ENCODE measurements at places on chromosomes 12 and 14.
A peak's percentile ranks its signal among the peaks of the same experiment; 100 is the strongest.

- DNase-seq = no peak
These were observed 41.6 kb downstream of the DUSP16 start for GRCh38 chr12:12521044-12521485.

DNA sequence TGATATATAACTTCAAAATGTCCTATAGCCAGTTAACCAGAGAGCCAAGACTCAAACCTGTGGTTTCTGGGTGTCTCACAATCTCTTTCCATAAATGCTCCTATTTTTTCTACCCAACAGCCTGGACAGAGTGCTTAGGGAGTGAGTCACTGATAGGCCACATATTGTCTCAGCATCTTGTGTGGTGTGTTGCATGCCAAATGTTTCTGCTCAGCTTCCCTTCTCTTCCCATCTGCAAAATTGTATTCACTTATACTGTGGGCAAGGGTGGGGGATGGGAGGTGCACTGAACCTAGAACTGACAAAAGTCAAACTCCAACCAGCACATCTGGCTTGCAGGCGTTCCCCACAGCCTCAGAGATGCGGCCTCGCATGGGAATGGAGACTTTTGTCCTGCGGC is 123.3 kb downstream of the KCNA5 start:
- no peak for DNase-seq

- no peak for DNase-seq
These were observed 150.9 kb downstream of the MED13L start for GRCh38 chr12:116126610-116127009.

DNA sequence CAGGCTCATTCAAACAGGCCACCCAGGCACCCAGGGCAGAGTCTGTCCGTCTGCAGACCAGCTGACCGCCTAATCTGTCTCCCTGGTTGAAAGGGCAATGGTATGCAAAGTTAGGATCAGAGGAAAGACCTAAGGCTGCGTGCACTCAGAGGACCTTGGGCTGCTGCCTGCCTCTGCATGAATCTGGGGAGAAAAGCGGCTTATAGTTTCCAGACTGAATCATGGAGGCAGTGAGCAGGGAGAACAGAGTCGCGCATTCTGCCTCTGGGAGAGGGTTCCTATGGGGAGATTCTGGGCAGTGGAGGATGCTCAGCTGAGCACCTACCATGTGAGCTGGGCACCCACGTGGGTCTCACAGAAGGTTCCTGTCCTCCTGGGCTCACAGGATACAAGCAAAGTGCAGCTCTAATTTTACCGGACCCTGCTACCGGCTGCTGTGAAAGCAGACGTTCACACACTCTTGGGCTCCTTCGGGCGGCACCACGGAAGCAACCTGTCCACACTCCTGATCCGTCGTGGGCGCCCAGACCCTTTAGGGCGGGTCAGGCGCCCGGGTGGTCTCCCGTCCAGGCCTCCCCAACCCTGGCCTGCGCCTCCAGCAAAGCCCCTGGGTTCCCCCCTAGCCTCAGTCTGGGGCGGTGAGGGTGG is 772 bp downstream of the SCARB1 start:
- peak; percentile 48 for DNase-seq

- DNase-seq = peak; percentile 74
These were observed 21.0 kb upstream of the PSMC1 start for GRCh38 chr14:90235179-90235976.

- no peak for DNase-seq
These were observed 233.5 kb downstream of the EFCAB11 start for GRCh38 chr14:89720741-89721729.

DNA sequence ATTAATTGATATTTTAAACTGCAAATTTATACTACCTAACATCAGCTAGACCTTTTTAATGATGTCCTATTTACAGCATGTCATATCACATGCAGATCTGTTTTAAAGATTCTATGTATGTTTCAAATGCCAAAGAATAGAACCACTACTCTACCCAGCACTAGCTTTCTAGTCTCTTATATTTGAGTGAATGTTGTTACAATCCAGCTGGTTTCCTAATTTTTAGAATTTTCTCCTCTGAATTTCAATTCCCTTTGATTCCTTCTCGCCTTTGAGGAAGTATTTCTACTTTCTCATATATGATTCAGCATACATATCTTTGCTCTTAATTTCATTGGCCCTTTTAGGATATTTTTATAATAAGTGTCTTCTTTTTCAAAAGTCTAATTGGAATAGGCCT is 841.9 kb downstream of the TMTC2 start:
- no peak for DNase-seq

GRCh38 chr14:46381674-46382073 is 269.9 kb downstream of the RPL10L start:
- no peak for DNase-seq

GRCh38 chr12:73083736-73084135 is 811.6 kb downstream of the TRHDE start:
- no peak for DNase-seq

- no peak for DNase-seq
These were observed 245.7 kb downstream of the KCNC2 start for GRCh38 chr12:74963867-74964331.

DNA sequence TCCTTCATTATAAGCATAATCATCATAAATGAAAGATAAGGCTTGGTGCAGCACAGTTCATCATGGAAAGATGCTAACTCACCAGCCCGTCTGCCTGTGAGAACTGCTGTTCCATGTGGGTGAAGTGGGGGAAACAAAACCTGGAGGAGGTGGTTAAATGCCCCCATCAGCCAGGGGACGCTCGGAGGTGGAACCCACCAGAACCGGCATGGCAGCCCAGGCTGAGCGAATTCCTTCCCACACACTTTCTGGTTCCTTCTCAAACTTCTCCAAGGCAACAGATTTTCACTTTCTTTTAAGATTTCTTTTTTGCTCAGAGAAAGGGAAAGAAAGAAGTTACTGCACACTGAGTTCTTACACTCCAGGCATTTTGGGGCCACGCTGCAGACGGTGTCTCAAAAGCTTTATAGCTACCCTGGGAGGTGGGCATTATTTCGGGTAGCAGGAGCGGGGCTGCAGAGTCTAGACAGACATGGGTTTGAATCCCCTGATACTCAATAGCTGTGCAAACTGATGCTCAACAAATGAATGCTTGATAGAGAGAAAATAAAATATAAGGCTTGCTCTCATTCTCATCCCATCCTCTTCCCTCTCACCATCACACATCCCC is 190.7 kb downstream of the BCL11B start:
- no peak for DNase-seq

DNA sequence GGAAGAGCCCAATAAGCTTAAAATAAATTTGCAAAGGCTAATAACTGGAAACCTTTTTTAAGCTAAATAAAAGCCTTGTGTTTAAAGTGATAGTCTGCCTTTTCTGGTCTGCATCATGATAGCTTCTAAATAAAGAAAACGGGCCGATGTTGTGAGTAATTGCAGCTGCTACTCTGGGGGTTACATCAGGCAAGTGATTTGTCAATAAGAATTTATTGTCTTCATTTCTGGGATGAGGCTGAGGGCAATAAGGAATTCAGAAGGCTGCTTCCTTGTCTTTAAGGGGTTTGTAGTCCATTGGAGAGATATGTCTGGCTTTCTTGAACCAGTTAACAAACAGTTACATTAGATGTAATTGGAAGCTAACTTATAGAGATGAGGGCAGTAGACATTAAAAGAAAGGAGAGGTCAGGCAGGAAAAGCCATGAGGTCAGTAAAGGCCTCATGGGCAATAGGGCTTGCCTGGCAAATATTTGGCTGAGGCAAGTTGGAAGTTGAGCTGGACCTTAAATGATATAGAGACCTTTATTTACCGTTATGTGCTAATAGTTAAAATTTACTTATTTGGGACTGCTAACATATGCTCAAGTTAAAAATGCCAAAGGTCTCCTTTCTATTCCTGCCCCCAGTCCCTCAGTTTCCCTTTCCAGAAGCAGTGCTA is 85.0 kb downstream of the CRADD start:
- DNase-seq = no peak

DNA sequence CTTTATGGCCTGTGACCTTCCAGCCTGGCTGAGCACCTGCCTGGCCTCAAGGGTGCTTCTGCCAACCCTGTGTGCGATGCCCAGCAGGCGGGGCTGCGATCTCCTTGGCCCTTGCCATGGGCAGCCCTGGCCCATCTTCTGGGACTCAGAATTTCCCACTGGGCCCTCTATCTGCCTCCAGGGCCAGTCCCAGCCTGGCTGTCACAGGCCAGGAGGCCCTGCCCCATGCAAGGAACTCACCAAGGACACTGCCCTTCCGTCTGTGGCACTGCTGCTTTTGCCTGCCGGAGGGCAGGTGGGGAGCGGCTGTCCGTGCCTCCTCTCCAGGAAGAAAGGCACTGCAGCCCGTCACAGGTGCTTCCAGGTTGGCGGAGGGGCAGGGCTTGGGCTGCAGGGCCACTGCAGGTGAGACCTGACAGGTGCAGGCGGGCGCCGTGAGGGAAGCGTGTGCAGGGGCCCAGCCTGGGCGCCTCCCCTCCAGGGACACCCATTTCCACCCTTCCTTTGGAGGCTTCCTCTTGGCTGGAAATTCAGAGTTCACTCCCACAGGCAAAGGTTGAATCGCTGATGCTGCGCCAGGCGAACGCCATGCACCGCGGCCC is 177.8 kb downstream of the KIF26A start:
- no peak for DNase-seq

- DNase-seq = peak; percentile 54
These were observed 503.0 kb upstream of the LMO3 start for GRCh38 chr12:17108877-17109541.

DNA sequence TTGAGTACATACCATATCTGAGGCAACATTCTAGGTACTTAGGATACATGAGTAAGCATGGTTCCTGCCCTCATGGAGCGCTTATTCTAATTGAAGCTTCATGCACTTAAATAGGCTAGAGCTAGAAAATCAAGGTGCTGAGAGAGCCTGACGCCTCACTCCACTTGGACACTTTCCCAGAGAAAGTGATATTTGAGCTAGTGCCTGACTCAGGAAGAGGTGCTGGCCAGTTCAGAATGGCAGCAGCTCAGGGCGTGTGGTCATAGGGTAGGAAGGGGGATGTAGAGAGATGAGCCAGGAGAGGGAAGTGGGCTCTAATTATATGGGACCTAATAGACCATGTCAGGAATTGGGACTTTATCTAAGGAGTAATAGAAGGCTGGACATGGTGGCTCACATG is 33.3 kb downstream of the TULP3 start:
- no peak for DNase-seq

- no peak for DNase-seq
These were observed 691.0 kb upstream of the SEL1L start for GRCh38 chr14:82224610-82225009.

DNA sequence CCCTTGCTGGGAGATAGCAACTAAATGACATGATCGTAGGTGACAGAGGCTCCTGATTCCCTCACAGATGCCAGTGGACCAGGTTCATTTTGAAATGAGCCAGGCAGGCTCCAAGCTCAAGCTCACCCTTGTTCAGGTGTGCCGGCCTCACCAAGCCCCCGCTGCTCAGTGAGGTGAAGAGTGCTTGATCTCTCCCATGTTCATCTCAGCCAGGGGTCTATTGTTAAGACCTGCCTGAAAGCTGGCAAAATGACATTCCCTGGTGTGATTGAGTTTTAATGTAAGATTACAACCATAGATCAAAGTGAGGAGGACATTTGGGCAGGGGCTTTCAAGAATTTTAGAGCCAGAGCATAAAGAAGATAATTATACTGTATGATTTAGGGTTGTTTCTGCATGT is 497.9 kb downstream of the EGLN3 start:
- no peak for DNase-seq

GRCh38 chr14:64632056-64632455 is 72.2 kb upstream of the PLEKHG3 start:
- DNase-seq = no peak
